ENCODE measurements at places on chromosomes 5 and 9. TPM values are rescaled to one million over a fixed set of nuclear protein-coding genes. Genes with fewer than 3 reads are reported as not detected.

C9orf50 gene
- total RNA-seq, result 0.56 TPM

- DNase-seq, result no peak
Measured at GRCh38 chr5:124574521-124575436, 171.7 kb downstream of the ZNF608 start.

PCDHGA4 gene
- total RNA-seq, result 8.2 TPM

DNA sequence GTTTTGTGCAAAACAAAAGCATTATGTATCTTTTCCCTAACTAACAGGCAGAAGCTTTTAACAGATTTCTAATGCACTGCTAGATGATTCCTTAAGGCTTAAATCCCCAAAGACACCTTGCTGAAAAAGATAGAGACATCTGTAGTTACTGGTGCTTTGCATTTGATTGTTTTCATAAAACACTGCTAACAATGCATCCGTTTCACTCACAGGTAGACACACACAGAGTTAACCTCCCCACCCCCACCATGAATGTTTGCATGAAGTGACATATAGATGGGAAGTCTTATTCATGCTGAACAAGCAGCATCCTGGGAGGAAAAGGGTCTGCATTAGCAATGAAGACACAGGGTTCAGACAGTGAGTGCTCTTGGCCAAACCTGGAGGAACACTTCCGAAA is 100.9 kb downstream of the ASTN2 start:
- no peak for DNase-seq

GRCh38 chr5:87909382-87909781 is 359.3 kb downstream of the TMEM161B start:
- no peak for DNase-seq

DNA sequence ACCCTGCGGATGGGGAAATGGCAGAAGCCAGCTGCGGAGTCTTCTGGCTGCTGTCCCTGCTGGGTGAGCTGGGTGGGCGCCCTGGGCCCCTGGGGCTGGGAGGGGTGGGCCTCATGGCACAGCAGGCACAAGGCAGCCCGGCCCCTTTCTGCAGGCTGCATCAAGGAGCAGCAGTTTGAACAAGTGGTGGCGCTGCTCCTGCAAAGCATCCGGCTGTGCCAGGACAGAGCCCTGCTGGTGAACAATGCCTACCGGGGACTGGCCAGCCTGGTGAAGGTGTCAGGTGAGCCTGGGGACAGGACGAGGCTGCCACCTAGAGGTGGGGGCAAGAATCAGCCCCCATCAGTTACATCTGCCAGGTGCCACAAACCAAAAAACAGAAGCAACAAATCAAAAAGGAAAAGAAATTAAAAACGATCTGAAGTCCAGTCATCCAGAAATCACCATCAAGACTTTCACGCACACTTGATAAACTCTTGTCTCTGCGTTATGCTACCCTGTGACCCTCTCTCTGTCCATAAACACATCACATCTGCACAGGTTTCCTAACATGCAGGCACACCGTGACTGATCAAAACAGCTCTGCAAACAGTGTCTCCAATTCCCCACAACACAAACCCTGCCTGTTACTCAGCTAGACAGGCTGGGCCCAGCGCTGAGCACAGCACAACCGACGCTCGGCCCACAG is 13.9 kb downstream of the REXO4 start:
- DNase-seq, result no peak

GRCh38 chr5:133925866-133926488 is 42.4 kb downstream of the C5orf15 start:
- no peak for DNase-seq

CWC27 gene
- total RNA-seq, result 23.3 TPM

NUTM2G gene
- total RNA-seq, result not detected

- no peak for DNase-seq
Measured at GRCh38 chr9:129183495-129184218, 5.6 kb upstream of the IER5L start.

TUBB4B gene
- 192 TPM for total RNA-seq

DNA sequence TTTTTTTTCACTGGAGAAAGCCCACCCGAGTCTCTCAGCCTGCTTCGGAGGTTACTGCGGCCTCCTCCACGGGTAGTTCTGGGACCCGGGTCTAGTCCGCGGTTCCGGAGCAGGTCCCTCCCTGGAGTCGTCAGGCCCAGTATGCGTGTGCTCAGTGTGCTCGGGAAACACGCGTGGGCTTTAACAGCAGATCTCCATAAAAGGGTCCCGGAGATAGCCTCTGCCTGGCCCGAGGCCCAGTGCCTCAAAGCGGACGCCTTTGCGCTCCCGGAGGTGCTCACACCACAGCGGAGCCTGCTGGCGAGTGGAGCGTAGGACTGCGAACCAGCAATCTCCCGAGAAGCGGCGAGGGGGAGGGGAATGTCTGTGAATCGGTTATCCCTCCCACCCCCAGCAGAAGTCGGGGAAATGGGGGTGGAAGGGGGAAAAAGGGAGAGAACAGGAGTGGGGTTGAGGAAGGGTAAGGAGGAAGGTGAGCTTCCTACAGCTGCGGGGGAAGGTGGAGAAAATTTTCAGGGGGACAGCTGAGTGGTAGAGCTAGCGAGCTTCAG is 28.7 kb downstream of the CDKN2A start:
- peak; percentile 84 for DNase-seq

Measured in glutamatergic neuron (in vitro differentiated cells).